ENCODE measurements at places on chromosomes 7 and 10. TPM values are rescaled to one million over a fixed set of nuclear protein-coding genes. Genes with fewer than 3 reads are reported as not detected.

DNA sequence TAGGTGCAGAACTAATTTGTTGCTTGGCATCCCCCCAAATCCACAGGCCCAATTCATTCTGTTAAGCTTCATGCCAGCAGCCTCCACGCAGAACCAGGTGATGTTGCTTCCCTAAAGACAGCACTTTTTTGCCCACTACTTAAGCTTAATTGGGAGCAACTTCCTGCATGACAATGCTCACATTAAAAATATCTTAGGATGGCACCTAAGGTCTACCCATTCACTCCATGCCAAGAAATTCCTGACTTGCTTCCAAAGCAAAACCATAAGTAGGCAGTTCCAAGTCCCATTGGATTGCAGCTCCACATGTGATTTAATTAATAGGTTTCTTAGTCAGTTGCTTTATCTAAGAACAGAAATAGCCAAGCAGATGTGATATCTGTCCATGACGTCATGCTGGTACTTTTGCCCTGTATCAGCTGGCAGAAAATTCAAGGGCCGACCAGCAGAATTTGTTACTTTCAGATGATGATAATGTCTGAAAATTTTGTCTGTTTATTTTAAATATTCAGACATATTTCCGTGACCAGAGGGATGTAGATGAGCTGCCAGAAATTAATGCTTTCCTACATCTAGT, 325.5 kb downstream of the LHFPL3 start:
- no peak for DNase-seq

DNA sequence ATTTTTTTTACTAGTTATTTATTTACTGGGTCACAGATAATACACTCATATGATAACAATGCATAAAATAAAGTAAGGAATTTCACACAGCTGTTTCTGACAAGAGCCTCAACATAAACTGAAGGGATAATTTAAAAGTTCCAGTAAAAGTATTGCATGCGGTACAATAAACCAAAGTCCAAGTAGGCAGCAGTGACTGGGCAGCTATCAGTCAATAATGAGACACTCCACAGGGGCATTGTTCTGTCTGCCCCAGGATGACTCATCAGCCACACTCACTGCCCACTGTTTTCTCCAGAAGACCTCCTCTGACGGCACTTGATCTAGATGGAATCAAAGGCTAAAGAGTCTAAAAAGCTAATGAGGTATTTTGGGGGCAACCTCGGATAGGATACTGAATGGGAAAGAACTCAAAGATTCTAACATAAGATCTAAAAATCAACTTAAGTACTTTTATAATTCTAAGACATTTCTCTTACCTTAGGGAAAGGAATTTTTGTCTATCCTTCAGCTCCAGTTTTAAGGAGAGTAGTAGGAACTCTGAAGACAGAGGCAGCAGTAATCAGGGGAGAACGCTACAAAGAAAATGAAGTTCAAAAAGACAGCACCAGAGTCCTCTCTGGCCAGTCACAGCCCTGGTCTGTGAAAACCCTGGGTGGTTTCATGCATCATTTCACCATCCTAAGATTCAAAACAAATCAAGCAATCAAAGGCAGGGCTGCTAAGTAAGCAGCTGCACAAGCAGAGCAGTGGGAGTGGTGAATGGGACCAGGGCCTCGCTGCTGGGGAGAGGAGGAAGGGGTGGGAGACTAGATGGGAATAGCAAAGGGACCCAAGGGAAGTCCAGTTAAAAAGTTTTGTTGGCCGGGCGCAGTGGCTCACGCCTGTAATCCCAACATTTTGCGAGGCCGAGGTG, 175.1 kb downstream of the AVL9 start:
- no peak for DNase-seq

DNA sequence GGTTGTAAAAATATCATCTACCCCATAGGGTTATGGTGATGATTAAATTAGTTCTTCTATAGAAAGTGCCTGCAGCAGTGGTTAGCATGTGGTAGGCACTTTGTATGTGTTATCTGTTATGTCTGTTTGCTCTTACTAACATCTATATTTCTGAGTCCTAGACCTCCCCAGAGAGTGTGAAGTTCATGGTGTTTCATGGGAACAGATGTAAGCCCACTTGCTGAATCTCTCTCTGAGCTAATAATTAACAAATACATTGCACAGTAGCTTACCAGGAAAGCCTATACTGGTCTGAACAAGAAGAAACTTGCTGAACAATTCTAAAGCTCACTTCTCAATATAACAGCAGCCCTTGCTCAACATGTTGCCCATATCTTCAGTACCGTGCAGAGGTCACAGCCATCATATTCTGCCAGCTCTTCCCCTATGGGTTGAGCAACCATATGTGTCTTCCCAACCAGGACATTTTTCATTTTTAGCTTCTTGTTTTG, 100.1 kb downstream of the NPSR1 start:
- DNase-seq: no peak

RAB19 gene
- not detected for total RNA-seq

DNA sequence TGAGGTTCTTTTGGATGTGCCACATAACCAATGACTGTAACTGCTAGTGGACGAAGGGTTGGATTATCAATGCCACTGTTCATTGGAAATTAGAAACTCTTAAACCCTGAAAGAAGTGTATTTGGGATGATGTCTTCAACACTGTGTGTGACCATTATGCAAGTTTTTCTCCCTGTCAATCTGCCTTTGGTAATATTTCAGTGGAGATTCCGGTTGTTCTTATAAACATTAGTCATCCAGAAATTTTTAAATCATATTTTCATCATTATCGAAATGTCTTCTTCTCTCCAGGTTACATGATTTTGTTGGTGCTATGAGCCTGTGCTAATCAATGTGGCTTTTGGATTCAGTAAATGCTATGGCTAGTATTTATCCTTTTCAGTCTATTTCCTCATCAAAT, 61.7 kb upstream of the KLF6 start:
- DNase-seq: no peak

DNA sequence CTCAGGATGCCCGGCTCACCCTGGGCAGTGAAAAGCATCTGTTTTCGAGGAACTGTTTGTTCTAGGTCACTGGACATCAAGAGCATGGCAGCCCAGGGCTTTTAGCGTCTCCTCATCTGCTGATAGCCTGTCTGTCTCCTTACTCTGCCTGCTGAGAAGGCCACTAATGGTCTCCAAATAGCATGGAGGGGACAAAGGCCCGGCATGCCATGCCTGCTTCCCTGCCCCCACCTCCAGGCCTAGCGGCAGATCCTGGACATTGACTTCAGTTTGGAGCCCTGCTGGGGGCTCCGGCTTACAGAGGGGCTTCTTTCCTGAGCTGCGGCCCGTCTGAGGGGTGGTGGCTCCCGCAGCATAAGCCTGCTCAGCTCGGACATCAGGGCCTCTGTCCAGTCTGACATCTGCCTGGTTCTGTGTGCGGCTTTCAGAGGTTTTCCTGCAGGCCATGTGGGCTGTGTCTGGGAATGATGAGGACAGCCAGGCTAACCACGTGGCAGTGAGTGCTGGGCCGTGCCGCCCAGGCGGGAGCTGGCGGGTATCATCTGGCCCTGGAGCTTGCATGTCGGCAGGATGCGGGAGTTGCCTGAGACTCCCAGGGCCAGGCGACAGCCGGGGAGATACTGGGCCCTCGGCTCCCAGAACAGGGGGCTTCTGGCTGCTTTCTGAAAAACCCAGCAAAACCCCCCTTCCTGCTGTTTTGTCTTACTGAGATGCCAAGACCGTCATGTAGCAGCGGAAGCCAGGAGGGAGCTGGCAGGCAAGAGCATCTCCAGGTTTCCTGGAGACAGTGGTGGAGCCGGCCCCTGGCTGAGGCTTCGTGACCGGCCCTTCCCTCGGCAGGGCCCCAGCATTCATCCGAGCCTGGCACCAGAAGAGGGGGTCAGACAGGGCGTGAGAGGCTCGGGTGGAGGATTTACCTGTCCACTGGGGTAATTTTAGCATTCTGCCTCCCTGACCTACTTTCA, 9.2 kb downstream of the PFKFB3 start:
- DNase-seq: no peak
